Aorta (tissue), 5 donors: ENCODE measurements at places on chromosomes 16 and 17.

GRCh38 chr17:34390649-34391048 lies 27.6 kb upstream of the CCL1 start:
- H3K36me3 ChIP-seq, result no peaks in the 10 kb centered on the region
- peaks cover 3% of the 10 kb centered on the region for H3K27me3 ChIP-seq
- H3K4me3 ChIP-seq, result no peak overlapping the region
- no peak overlapping the region for H3K27ac ChIP-seq
- H3K4me1 ChIP-seq, result no peaks in the 10 kb centered on the region

DNA sequence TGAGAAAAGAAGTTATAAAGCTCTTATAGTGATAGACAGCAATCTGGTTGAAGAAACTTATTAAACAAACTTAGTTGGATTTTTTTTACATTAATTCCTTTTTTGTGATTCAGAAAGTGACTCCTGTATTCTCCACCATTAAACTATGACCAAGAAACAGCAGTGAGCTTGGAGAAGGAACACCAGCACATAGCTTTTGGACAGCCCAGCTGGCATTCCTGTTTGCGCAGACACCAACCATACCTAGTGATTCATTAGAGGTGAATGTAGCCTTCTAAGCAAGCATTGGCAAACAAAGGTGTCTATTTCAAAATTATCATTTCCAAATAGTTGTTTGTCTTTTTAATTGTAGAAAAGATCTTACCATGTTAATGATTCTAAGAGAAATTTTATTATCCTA lies 94.4 kb downstream of the STXBP4 start:
- no peak for DNase-seq
- H3K27ac ChIP-seq, result no peak overlapping the region
- H3K36me3 ChIP-seq, result no peaks in the 10 kb centered on the region
- H3K4me1 ChIP-seq, result no peaks in the 10 kb centered on the region
- H3K27me3 ChIP-seq, result no peaks in the 10 kb centered on the region

DNA sequence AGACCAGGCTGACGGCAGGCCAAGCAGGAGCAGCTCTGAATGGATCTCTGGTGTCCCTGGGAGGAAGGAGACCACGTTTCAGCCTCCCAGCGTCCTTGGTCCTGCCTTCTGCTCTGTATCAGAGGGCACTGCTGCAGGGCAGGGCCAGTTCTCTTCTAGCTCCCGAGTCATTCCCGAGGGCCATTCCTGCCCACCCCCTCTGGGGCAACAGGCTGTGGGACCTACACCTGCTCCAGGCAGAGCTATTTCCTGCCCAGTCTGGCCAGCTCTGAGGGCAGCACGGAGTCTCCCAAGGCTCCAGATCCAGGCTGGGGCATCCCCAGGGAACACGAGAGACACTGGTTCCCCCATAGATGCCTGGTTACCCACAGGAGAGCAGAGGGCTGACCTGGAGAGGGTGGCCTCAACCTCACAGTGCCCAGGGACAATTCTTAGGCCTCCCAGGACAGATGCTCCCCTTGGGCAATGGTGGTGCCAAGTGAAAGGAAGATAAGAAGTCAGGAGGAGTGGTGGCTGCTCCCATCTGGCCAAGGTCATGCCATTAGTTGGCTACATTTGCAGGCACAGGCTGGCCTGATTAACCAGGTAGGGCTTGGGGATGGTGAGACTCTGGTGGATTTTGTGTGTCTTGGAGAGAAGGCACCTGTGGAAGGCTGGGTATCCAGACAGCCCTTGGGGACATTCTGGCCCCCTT lies 2.0 kb downstream of the WFIKKN2 start:
- DNase-seq, result no peak
- H3K4me3 ChIP-seq, result no peak overlapping the region
- H3K36me3 ChIP-seq, result no peaks in the 10 kb centered on the region
- H3K4me1 ChIP-seq, result no peaks in the 10 kb centered on the region

DNA sequence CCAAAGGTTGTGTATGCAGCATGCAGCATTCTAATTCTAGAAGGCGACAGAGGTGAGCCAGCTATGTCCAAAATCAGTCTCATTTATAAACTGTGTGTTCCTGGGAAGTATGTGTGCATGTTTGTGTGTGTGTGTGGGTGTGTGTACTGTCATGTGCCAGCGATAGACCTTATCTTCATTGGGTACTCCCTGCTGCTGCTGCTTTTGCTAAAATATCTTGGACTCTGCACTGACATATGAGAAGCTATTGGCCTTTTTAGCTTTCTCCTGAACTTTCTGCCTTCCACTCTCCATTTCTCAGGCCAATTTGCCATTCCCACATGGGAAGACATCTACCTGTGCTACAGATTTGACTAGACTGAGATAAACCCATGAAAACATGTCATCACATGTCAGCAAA lies 2.0 kb upstream of the LPO start:
- H3K4me1 ChIP-seq, result no peaks in the 10 kb centered on the region
- no peak overlapping the region for H3K4me3 ChIP-seq
- no peak for DNase-seq
- no peaks in the 10 kb centered on the region for H3K36me3 ChIP-seq
- no peaks in the 10 kb centered on the region for H3K27me3 ChIP-seq

GRCh38 chr16:83602761-83603722 lies 204.7 kb upstream of the HSBP1 start:
- no peaks in the 10 kb centered on the region for H3K4me1 ChIP-seq
- peaks cover 1% of the 10 kb centered on the region for H3K36me3 ChIP-seq
- H3K27ac ChIP-seq, result no peak overlapping the region
- DNase-seq, result no peak
- no peaks in the 10 kb centered on the region for H3K27me3 ChIP-seq

GRCh38 chr16:65833171-65833871 lies 533.2 kb upstream of the CDH5 start:
- no peak for DNase-seq
- no peaks in the 10 kb centered on the region for H3K4me1 ChIP-seq
- H3K27me3 ChIP-seq, result no peaks in the 10 kb centered on the region
- no peaks in the 10 kb centered on the region for H3K36me3 ChIP-seq

GRCh38 chr16:75262104-75262799 lies 10.8 kb upstream of the BCAR1 start:
- H3K4me3 ChIP-seq, result no peak overlapping the region
- H3K36me3 ChIP-seq, result no peaks in the 10 kb centered on the region
- peak overlapping the region; percentile 86 for H3K27ac ChIP-seq
- peaks cover 2% of the 10 kb centered on the region for H3K4me1 ChIP-seq
- peak; percentile 60 for DNase-seq
- H3K27me3 ChIP-seq, result no peaks in the 10 kb centered on the region

- H3K27ac ChIP-seq, result no peak overlapping the region
- H3K4me3 ChIP-seq, result no peak overlapping the region
- no peaks in the 10 kb centered on the region for H3K4me1 ChIP-seq
- no peak for DNase-seq
These were observed 94.2 kb downstream of the C16orf78 start for GRCh38 chr16:49467540-49468372.

DNA sequence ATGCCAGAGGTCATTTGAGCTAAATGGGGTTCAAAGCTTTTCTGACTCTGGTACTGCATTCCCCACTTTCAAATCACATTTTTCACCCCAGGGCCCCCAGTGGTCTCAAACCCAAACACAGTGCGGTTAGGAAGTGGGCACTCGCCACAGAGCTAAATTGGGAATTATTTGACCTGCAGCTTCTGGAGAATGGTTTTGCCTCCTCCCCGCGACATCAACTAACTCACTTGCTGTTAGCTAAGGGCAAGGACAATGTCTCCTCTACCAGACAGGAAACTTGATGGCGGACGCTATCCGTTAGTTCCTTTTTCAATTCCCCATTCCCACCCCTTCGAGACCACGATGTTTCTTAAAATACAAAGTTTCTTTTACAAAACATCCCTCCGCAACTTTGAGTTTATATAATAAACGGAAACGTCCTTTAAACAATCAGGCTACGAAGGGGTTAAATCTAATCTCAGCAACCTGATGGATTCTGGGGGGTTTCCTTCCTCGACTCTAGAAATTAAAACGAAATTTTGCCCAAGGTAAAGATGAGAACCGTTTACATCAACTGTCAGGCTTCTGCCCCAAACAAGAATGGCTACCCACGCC lies 500 bp upstream of the KAT7 start:
- no peaks in the 10 kb centered on the region for H3K4me1 ChIP-seq
- no peak for DNase-seq
- peak overlapping the region; percentile 62 for H3K4me3 ChIP-seq
- peak overlapping the region; percentile 83 for H3K27ac ChIP-seq

DNA sequence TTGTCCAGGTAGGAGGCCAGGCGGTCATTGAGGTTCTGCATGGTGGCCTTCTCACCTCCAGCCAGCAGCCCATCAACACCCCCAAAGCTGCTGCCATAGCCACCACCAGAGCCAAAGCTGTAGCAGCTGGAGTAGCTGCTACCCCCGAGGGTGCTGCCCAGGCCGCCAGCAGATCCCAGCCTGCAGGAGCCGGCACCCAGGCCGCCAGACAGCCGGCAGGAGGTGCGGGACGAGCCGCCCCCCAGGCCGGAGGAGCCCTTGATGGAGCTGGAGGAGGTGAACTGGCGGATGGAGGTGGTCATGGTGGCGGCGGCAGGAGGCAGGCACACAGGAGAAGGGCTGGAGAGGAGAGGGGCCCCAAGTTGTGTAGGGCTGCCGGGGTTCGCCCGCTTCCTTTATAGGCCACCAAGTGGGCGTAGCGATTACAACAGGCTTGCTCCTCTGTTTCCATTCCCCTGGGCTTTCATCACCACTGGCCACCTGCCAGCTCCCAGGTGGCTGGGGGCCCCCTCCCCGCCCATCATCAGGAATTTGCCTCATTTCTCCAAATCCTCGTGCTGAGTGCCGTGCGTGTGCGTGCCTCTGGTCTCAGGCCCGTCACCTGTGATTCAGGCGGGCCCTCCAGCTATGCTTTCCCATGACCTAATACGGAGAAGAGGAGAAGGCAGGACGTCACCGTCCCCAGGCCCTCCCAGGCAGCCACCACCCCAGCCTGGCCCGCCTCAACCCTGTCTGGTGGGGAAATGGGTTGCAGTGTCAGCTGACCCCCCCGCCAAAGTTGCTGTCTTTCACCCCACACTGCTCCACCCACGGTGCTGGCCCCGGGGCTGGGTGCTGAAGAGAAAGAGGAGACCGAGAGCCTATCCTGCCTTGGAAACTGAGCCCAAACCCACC lies at the start of gene KRT17:
KRT17 (minus strand) TSS at position 368 of the 894 bp plus-strand sequence; CDS start at position 302, 66 bp downstream.
- no peaks in the 10 kb centered on the region for H3K4me1 ChIP-seq
- no peak within 1 kb of the TSS for H3K27ac ChIP-seq
- no peaks in the 10 kb centered on the region for H3K27me3 ChIP-seq
- peak; percentile 69 for DNase-seq
- H3K36me3 ChIP-seq, result no peaks in the 10 kb centered on the region

DNA sequence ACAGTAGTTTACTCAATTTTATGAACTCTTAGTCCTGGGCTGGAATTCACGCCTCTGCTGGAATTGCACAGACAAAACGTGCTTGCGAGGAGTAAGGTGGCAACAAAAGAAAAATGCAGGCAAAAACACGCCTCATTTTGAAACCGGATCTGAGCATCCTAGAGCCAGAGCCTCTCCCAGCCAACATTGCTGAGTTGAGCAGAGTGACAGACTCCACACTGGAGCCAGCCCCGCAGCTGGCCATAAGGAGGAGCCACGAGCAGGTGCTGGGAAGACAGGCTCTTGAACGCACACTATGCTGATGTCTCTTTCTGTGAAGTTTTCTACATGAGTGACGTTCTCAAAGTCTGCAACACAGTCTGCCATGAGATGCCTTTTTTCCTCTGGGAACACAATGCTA lies 14.6 kb upstream of the HSBP1 start:
- H3K4me3 ChIP-seq, result no peak overlapping the region
- H3K27ac ChIP-seq, result peak overlapping the region; percentile 48

GRCh38 chr17:70810609-70811008 lies 641.3 kb downstream of the KCNJ2 start:
- no peak for DNase-seq
- H3K4me1 ChIP-seq, result no peaks in the 10 kb centered on the region
- no peaks in the 10 kb centered on the region for H3K36me3 ChIP-seq
- no peak overlapping the region for H3K27ac ChIP-seq
- H3K27me3 ChIP-seq, result no peaks in the 10 kb centered on the region

DNA sequence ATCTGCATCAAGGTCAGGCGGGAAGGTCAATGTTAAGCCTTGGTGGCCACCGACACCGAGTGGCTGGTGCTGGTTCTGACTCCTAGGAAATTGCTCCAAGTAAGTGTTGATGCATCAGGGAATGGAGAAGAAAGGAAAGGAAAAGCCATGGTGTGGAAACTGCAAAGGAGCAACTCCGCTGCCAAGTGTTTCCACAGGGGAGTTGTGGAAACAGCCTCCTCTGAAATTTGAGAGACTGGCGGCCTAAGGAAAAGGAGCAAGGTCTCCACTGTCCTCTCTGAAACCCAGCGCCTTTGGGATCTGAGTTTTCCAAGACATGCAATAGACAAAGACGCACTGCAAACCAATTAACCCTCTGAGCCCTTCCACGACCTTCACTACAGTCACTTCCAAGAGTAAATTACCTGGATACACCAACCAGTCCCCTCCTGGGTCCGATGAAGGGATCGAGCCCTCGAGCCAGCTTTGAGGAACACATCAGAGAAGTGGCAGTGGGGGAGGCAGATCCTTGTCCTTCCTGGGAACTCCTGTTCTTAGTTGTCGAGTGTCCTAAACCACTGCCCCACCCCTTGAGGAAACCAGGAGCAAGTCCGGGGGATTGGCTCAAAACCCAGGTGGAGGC lies 51.1 kb downstream of the SRL start:
- H3K4me1 ChIP-seq, result no peaks in the 10 kb centered on the region
- no peaks in the 10 kb centered on the region for H3K36me3 ChIP-seq
- no peaks in the 10 kb centered on the region for H3K27me3 ChIP-seq

DNA sequence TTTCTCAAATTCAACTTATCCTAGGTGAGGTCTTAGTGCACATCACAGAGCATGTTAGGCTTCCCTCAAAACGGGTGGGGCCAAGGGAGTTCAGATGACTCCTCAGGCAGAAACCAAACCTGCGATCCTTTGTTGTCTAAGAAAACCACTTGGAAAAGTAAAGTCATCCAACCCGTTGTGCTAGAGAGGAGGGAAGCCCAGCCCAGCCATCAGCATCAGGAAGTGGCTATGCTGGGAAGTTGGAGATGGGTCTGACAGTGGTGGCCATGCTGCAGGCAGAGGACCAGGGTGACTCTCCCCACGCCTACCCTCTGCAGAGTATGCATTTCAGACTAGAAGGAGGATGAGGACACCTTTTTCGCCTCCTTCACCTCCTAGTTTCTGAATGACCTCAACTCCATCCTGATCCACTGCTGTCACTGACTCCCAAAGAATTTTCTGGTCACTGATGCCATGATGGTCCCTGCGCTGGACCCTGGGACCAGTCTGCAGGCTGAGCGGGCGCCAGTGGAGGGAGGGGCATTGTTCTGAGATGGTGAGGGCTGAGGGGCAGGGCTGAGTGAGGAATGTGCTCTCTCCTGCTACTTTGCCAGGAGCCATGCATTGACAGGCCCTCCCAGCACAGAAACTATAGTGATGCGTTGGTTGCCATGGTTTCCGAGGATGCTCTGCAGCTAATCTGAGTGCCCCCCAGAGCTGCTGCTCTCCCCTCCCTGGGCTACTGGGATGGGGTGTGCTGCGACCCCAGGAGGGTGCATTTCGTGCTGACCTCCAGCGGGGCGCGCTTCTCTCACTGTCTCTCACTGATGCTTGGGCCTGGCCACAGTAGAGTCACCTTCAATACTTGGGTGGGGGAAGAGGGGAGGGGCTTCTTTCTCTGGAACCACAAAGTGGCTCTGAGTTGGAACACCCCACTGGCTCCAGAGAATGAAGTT lies 20.4 kb downstream of the ALOX12B start:
- H3K4me1 ChIP-seq, result no peaks in the 10 kb centered on the region
- H3K27ac ChIP-seq, result no peak overlapping the region
- H3K36me3 ChIP-seq, result no peaks in the 10 kb centered on the region
- no peak overlapping the region for H3K4me3 ChIP-seq
- DNase-seq, result peak; percentile 58
